ENCODE measurements at places on chromosomes 2 and 18.

- no peak for DNase-seq
Observed at GRCh38 chr2:112031473-112032223, 23.4 kb upstream of the TMEM87B start.

DNA sequence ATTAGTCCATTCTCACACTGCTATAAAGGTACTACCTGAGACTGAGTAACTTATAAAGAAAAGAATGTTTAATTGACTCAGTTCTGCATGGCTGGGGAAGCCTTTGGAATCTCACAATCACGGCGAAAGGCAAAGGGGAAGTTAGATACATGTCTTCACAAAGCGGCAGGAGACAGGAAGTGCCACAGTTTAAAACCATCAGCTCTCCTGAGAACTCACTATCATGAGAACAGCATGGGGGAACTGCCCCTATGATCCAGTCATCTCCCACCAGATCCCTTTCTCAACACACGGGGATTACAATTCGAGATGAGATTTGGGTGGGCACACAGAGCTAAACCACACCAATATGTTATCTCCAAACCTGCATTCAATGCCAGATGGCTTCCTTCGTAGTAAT, 716.1 kb downstream of the DCC start:
- DNase-seq, result no peak

DNA sequence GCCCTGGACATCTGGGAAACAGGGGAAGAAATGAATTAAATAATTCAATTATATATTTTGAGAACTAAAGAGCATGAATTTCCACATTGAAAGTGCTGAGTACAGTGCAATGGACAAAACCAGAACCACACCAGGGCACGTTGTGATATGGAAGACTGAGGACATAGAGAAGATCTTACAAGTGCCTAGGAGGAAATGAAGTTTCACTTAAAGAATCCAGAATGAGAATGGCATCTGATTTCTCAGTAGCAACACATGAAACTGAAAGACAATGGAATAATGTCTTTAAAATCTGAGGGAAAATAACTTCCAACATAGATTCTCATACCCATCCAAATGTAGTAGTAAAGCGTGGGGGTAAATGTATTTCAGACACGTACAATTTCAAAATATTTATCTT, 20.3 kb upstream of the AAK1 start:
- no peak for DNase-seq

DNA sequence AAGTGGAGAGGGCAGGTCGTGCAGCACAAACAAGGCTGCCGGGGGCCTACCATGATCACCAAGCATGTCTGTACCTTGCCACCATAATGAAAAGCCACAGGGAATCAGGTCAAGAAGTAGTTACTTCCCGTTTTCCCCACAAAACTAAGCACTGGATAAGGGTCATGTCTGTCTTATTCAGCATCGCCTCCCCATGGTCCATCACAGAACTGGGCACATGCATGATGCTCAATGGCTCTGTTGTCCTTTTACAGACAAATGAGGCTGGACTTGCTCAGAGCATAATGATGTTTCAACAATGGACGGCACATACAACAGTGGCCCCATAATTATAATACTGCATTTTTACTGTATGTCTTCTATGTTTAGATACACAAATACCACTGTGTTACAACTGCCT, 27.5 kb downstream of the REEP1 start:
- DNase-seq, result no peak

GRCh38 chr2:67295851-67296250, 101.3 kb upstream of the ETAA1 start:
- DNase-seq, result peak; percentile 36

DNA sequence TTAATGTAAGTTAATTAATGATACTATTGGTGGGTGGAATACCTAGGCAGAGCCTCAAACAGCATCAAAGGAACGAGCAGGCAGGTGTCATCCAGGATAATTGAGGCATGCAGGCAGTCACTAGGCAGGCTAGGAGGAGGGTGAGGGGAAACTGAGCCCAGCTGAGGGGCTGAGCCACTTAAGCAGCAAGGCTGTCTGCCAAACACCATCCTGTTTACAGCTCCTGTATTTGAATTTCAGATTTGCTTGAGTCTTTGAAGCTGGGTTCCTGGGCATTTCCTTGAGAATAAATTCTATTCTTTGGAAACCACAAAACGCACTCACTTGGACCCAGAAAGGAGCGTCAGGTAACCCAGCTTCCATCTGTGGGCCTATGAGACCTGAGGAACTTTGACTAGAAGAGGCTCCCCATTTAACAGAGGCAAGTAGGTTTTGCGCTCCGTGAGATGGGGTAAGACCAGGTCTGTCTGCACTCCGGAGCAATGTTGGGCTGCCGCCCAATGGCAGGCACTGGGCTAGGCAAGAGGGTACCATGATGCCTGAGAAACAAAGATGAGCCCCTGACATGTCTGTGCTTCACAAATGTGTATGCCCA, 2.0 kb downstream of the EDAR start:
- DNase-seq, result no peak

DNA sequence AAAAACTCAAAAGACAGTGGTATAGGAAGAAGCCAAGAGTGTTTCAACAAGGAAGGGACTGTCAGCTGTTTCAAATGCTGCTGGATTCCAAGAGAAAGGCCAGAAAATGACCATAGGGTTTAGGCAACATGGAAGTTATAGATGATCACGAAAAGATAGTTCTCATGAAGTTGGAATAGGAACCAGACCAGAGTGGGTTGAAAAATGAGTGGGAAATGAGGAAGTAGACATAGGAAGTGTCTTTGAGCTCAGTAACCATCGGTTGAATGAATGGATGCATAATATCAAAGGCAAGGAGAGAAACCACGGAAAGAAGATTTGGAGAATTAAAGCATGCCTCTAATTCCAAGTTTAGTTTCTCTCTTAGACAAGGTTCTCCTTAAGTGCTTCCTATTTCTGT, 1.3 kb downstream of the NCAPH start:
- no peak for DNase-seq

GRCh38 chr2:207184348-207184747, 18.6 kb upstream of the KLF7 start:
- DNase-seq, result peak; percentile 77

GRCh38 chr2:241673797-241674725, 12.6 kb downstream of the DTYMK start:
- peak; percentile 85 for DNase-seq

GRCh38 chr2:132671151-132671835, 1.3 kb upstream of the LYPD1 start:
- DNase-seq, result peak; percentile 97

DNA sequence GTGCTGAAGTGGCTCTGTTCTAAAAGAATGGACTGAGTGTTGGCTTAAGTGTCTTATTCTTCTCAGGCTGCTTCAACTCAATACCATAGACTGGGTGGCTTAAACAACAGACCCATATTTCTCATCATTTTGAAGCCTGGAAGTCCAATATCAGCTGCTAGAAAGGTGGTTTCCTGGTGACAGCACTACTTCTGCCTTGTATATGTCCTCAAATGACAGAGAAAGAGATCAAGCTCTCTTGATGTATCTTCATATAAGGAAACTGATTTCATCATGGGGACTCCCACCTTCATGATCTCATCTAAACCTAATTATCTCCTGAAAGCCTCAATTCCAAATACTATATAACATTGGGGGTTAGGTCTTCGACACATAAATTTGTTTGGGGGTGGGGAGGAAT, 449.7 kb upstream of the DSEL start:
- no peak for DNase-seq

- DNase-seq, result peak; percentile 79
Observed at GRCh38 chr2:55862246-55862645, 61.3 kb downstream of the EFEMP1 start.

DNA sequence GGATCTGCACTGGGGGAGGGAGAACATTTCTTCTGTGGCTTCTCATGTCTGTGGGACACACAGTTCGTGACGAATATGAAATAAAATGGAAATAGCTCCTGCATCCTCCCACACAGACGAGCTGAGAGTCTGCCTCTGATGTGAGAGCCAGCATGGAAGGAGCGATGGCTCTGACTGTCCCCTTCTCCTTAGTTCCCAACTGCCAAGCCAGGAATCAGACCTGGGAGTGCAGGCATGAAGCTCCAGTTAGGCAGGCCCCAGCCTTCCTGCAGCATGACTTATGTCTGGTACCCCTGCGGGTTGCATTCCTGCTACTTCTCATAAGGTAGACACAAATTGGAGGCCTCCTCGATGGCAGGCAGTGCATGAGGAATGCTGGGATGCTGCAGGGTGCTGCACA, 56.2 kb downstream of the PRKCE start:
- DNase-seq, result no peak

DNA sequence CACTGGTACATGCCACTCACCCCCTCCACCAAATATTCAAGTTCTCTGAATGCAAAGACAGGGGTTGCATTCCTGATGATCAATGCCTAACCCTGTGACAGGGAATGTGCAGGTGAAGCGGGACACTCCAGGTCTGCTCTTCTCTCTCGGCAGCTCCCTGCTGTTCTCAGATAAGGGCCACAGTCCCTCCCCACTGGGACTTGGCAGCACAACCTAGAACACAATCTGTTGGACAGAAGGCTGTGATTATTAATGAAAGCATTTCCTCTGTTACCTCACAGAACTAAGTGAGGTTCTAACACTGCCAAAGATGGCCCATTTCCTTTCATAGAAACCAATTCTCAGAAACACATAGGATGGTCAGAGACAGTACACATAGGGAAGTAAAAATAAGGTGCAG, 42.7 kb downstream of the VSNL1 start:
- DNase-seq, result no peak

DNA sequence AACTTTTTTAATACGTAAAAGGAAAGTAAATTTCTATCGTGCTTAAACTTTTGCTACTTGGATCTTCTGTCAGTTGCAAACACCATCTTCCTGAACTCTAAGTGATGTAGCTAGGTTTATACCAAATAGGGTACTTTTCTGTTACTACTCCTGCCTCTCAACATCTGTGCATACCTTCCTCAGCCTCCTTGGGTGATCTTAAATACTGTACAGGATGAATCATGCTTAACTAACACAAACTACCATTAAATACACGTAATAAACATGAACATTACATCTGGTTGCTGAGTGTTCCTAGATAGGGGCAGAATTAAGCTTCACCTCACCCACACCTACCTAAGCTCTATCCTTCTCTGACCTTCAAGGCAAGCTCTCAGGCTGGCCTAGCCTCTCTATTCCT, 398.0 kb downstream of the TXNL1 start:
- DNase-seq, result no peak

All from M059J (cell line).